Progenitor cell of endocrine pancreas (in vitro differentiated cells): ENCODE measurements at places on chromosomes 3 and 15. TPM values are rescaled to one million over a fixed set of nuclear protein-coding genes. Genes with fewer than 3 reads are reported as not detected.

SPATA16 gene
- 0.43 and 0.64 TPM in 2 replicates for total RNA-seq

ILDR1 gene
- total RNA-seq = 5.0 and 5.4 TPM in 2 replicates

GOLGA8S gene
- total RNA-seq = 0.81 and 0.84 TPM in 2 replicates

FSTL1 gene
- 210 and 225 TPM in 2 replicates for total RNA-seq

PRTG gene
- total RNA-seq = 87.4 and 97.9 TPM in 2 replicates

TMEM45A gene
- 9.9 and 13.6 TPM in 2 replicates for total RNA-seq

LRRC34 gene
- 6.6 and 7.0 TPM in 2 replicates for total RNA-seq
